ENCODE measurements at places on chromosomes 13 and 19.
A peak's percentile ranks its signal among the peaks of the same experiment; 100 is the strongest.

- peak; percentile 34 for DNase-seq
Observed at GRCh38 chr19:47005164-47005641, 14.4 kb upstream of the NPAS1 start.

- peak; percentile 85 for DNase-seq
Observed at GRCh38 chr19:961866-962620, 22.1 kb upstream of the WDR18 start.

GRCh38 chr13:23919006-23919405 is 21.7 kb upstream of the C1QTNF9B start:
- no peak for DNase-seq

DNA sequence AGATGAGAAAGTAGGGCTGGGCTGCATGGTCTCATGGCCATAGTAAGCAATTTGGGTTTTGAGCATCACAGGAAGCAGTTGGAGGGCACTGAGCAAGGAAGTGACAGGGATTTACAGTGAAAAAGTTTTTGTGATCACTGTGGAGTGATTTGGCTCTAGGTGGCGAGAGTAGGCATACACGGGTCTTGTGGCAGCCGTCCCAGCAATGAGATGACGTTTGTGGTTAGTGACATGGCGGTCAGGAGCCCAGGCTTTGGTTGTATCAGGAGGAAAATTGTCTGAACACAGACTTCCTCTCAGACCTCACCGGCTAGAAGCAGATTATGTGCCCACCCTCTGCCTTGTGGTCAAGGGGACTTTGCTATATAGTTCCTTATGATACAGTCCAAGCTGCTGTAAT is 3.3 kb downstream of the ZNF444 start:
- no peak for DNase-seq

DNA sequence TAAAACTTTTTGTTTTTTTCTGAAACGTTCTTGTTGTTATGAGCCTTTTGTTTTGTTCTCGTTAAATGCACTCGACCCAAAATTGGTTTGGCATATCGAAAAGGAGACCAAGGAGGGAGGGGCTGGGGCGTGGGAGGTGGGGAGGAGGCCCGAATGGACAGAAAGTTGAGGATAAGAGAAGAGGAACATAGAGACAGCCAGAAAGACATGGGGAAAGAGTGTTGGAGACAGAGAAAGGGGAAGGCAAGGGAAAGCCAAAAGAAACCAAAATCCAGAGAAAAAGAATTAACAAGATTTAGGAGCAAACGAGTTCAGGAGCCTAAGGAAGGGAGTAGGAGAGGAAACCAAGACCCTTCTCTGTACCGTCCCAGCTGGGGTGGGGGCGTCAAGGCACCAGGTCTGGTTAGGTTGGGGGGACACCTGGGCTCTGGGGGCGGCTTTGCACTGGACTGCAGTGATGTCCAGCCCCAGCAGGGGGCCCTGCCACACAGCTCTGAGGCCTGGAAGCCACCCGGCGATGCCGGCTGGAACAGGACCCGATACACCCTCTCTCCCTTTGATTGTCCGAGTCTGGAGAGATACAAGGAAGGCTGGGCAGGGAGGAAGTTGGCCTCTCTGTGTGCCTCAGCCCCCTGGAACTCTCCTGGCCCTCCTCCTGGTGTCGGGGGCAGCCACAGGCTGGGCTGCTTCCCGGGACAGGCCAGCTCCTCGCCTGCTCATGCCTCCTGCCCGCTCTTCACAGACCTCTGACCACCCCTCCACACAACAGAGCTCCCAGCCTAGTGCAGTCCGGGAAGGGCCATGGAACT is 11.6 kb upstream of the ASF1B start:
- DNase-seq = peak; percentile 59

DNA sequence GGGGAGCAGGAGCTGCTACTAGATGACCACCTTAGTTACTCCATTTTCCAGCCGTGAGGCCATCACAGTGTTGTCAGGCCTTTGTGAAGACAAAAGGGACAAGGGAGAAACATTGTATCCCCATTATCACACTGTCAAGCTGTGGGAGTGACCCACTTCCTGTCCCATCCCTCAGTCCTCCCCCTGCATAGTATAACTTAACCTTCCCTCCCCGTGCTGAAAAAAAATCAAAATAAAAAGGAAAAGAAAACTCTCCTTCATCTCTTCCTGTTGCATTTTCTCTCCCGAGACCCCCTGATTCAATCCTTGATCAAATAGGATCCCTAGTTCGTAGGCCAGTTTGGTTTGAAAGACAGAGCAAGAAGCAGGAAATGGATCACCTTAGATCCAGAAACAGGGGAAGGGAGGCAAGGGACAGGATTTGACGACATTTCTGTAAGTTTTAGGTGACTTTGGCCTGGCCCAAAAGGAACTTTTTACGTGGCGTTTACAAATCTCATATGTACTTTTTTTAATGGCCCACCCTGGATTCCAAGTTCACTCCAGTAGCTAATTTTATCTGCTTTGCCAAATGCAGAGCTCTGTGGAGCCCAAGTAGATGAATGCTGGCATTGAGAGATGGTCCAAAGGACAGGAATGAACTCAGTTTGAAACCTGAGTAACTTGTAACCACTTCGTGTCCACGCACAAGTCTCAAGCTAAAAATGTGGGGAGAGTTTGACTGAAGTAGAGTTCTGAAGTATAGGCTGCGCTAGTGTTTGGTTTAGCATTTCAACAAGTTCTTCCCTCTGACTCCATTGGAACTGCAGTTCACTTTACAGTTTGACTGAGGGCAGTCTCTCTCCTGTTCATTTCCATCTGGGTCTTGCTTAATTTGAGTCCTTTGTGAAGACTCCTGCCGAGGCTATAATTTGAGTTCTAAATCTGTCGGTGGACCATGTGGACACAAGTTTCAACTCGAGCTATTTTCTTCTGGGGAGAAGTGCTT is 16.6 kb upstream of the GATAD2A start:
- no peak for DNase-seq

DNA sequence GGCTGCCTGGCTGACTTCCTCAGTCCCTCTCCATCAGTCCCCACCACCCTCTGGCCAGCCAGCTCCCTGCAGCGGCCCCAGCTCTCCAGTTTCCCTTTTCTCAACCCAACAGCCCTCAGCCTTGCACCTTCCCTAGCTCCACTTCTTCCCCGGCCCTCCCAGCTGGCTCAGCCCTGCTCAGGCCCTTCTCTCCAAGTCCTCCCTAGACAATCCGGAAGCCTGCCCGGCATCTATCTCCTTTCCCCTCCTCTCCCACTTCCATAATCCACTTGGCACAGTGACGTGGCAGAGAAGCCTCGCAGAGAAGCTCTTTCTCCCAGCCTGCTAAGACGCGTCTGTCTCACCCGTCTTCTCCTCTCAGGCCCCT is 1.1 kb downstream of the UBXN6 start:
- peak; percentile 57 for DNase-seq

DNA sequence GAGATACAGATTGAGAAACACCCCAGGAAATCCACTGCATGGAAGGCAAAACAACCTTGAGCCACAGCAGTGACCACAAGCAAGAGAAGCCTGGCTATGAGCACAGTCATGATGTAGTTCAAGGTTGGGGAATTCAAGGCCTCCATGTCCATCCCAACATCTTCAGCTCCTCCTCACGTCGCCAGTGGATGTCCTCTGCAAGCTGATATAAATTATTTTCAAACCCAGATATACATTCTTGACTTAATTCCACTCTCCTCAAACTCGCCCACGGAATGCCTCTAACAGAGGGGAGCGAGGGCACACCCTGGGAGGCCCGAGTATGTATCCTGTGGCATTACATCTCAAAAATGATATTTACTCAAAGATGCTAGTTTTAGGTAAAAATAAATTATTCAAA is 105.5 kb downstream of the SHISA2 start:
- DNase-seq = no peak

- DNase-seq = no peak
Observed at GRCh38 chr19:29545866-29546582, 20.2 kb downstream of the VSTM2B start.

- no peak for DNase-seq
Observed at GRCh38 chr19:14779151-14779550, 791 bp upstream of the ADGRE2 start.

DNA sequence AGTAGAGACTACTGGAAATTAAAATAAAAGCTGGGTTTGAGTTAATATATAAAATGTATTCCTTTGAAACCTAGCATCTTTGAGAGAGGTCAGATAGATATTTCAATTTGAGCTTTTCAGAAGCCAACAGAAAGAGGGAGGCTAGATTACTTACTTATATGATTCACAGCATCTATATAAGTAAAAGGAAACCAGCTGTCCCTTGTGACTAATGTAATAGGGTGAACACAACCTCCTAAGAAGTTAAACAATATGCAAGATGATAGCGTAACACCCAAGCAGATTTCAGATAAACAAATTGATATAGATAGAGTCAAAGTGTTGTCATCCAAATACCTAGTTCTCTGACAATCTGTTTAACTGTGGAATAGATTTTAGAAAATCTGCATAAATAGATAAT is 393.5 kb upstream of the GPC6 start:
- no peak for DNase-seq

DNA sequence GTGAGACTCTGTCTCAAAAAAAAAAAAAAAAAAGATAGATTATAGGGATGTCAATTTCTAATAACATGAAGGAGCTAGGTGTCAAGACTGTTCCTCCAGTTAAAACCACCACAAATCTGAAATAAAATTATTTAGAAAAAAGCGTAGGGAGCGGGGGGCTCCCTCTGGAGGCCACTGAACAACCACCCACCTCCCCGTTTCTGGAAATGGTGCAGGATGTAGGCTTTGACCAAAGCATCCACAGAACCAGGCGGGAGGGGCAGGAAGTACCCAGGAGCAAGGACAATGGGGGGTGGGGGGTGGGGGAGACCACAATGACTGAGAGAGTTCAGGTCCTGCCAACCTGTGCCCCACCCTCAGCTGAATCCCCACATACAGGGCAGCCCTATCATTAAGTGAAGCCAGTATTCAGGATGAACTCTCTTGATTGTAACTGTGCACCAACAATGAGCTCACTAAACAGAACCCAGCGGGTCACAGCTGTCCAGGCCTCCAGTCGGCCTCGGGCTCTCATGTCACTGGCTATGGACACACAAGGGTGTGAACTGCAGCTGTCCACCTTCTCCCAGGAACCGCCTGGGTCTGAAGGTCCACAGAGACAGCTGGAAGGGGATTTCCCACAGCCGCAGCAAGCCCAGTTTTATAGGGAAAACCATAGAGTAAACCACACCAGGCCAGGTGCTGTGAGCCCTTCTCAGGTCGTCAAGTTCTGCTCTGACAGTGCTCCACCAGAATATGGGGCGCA is 6.6 kb downstream of the ZSCAN18 start:
- no peak for DNase-seq

DNA sequence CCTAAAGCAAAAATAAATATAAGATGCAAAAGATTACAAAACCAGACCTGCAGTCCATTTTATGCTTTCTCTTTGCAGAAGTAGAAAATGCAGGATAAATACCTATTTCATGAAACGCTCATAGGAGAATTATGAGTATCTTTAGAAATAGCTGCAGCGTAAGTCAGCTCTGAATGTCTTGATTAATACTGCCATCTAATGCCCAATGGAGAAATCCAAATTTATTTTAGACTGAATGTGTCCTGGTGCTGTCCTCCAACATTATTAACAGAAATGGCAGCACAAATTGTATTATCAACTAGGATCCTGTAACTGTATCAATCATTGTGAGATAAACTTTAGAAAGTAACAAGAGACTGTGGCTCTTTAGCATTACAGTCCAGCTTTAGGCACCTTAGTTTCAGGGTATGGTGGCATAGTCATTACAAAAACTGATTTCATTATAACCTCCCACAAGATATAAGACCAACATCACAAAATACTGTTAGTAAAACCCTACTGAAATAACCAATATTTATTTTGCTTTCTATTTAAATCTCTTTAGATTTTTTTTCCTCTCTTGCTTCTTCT is 162.1 kb upstream of the MIR17HG start:
- no peak for DNase-seq

DNA sequence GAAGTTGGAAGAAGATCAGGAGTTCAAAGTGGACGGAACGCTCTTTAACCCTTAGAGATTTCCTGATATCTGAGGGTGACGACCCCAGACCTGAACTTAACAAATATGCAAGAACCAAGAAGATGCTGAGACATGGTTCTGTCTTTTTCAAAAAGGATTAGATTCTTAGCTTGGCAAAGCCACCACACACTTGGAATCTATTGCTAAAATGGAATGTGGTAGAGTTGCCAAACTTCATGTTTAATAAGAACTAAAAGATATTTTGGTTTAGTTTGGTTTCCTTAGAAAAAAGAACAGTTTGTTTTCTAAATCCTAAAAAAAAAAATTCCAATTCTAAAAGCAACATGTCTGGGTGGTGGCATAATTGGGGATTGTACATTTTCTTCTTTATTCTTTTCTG is 29.5 kb downstream of the UNC13A start:
- DNase-seq = no peak

DNA sequence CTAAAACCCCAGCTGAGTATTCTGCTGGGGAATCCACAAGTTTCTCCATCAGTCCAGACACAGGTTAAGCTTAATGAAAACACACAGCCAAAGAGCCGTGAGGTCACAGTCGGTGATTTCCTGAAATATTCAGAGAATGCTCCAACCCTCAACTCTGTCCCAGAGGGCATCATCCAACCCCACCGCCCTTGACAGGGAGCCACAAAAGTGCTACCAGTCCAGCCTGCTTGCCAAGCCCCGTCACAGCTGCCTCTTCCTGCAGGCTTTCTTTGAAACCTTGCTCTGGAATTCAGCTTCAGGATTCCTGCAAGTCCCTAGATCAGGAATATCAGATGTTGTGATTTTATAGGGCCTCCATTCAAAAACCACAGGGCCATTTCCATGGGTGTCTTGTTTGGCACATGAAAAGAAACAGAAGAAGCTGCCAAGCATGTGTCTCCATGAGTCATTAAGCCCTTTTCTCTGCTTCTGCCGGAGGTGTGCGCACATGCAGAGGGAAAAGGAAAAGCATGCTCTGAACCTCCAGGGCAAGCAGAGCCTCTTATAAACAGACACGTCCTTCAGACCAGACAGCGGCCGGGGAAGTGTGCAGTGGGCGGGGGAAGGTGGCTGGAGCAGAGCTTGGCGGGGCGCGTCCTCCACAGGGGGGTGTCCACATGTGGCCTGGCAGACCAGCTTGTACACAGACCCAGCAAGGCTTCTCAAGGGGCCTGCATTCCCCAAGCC is 164.7 kb downstream of the KATNAL1 start:
- DNase-seq = no peak

- DNase-seq = no peak
Observed at GRCh38 chr19:9128171-9128570, 1.4 kb upstream of the OR7G3 start.

DNA sequence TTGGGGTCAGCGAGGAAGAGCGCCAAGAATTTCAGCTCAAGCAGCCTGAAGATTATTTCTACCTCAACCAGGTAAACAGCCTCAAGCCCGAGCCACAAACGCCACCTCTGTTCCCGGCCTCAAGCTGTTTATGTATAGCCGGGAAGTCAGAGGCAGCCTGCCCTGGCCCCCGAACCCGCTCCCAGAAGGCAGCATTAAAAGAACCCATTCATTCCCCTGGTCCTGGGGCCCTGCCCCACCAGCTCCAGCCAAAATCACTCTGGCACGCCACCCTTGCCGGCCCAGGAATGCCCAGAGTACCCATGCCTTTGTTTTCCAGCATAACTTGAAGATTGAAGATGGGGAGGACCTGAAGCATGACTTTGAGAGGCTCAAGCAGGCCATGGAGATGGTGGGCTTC is 61.2 kb upstream of the USE1 start:
- DNase-seq = no peak

GRCh38 chr13:39918620-39919236 is 263.3 kb downstream of the COG6 start:
- no peak for DNase-seq

- no peak for DNase-seq
Observed at GRCh38 chr13:61294467-61295191, 121.0 kb downstream of the PCDH20 start.

Measured in liver (tissue), 10 donors.